A549 (cell line): ENCODE measurements at places on chromosomes 13 and 19.

DNA sequence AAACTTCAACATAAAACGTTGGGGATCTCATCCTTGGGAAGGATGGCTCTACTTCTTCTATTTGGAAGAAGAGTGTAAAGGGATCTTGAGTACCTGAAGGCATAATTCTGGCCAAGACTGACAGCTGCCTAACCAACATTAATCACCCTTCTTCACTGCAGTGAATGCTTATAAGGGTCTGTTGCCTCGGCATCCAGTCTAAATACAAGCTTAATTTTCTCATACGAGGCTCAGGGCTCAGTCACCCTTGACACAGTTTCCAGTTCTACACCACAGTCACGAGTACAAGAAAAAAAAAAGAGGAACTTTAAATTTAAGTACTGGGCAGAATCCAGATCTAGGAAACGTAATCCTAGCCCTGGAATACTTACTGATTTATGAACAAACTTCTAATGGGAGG lies 9.0 kb downstream of the FPR3 start:
- no peak for DNase-seq

DNA sequence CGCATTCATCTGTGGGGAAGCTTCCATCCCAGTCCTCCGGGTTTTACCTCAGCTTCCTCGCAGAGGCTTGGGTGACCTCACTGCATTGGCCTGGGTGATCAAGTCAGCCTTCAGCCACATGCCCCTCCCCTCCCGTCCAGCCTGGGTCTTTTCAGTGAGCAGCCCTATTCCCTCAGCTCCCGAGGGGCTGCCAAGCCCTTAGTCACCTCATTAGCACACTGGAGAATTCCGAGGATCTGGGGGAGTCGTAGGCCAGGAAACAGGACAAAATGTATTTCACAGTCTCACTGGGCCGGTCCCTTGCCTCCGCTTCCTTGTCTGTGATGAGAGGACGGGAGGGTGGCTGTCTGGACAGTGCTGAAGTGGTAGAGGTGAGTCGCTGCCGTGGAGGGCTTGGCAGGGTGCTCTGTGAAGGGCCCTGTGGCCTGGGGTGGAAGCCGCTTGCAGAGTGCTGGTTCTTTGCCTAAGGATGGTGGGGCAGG lies 19.9 kb downstream of the KDM4B start:
- DNase-seq, result no peak

- DNase-seq, result peak; percentile 94
Measured at GRCh38 chr19:55809381-55810058, 22.3 kb downstream of the NLRP11 start.

- DNase-seq, result peak; percentile 97
Measured at GRCh38 chr19:36573020-36573894, at the start of gene ZNF529. Gene ZNF529, minus strand, starts transcription at chr19:36573292. Its CDS starts 946 bp downstream, at chr19:36572346.

GRCh38 chr13:110910013-110910890 lies 4.6 kb downstream of the ANKRD10 start:
- no peak for DNase-seq
